ENCODE measurements at places on chromosomes 7 and 10.

DNA sequence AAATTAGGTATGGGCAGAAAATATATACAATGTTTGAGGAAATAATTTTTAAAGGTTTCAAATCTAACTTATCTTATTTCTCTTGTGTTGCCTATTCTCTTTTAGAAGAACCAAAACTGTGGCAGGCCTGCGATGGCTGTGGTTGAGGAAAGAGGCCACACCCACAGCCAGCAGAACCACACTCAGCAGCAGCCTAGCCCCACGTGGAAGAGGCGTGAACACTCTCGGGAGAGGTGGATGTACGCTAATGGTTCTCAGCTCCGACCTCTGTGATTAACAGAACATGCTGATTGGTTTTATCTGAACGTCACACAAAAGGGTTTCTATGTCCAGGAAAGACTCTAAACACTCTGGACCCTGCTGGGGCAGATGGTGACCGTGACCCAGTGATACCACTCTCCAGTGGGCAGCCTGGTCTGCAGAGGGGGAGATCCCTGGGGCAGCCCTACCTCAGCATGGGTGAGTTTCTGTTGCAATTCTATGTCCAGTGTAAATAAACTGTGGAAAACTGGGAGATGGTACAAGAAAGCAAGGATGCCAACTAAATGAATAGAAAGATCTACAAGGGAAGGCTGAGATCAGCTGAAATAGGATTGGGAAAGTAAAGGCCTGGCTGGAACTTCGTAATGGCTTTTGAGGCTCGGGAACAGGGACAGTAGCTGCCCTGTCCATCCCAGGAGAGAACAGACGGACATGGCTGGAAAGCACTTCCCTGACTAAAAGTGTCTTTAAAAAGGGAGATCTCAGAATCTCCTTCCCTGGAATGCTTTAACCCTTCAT lies 26.6 kb downstream of the DIP2C start:
- no peak for DNase-seq

GRCh38 chr7:103630318-103630717 lies 184.3 kb upstream of the SLC26A5 start:
- DNase-seq: no peak

DNA sequence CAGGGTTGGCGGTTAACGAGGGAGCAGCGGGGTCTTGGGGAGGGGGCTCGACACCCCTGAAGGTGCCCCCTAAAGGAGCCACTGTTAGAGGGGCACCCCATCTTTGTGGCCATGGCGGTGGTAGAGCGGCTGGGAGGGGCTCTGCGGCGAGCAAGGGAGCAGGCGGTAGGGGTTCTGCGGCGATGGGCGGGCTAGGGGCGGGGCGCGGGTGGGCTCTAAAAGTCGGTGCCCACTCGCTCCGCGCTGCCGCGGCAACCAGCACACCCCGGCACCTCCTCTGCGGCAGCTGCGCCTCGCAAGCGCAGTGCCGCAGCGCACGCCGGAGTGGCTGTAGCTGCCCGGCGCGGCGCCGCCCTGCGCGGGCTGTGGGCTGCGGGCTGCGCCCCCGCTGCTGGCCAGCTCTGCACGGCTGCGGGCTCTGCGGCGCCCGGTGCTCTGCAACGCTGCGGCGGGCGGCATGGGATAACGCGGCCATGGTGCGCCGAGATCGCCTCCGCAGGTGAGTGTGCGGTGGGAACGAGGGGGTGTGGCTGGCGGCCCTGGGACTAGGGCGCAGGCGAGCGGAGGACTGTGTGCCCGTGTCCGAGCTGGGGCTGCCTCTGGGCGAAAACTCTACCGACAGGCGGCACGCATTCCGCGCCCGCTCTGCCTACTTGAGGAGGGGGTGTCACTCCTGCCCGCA lies at the start of gene MEST:
Gene MEST, plus strand, starts transcription at position 245 of the 682 bp plus-strand sequence. Its CDS starts 229 bp downstream, at position 474.
- no peak for DNase-seq

DNA sequence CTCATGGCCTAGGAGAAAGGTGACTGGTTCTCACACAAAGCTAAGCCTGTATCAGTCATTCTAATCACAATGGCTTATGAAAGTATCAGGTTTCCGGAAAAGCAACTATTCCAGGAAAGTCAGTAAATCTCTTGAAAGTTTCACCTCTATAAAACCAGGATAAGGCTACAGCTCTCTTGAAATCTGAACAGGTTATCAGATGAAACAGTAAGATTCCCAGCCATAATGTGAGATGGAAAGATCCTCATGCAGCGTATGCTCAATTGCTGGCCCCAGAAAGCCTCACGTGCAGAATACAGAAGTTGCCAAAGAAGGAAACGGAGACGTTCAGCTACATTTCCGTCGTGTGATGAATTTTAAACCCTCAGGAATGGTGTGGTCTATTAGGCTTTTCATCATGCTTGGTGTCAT lies 90.0 kb downstream of the PFKFB3 start:
- no peak for DNase-seq

GRCh38 chr7:137760111-137760510 lies 86.7 kb downstream of the DGKI start:
- no peak for DNase-seq

DNA sequence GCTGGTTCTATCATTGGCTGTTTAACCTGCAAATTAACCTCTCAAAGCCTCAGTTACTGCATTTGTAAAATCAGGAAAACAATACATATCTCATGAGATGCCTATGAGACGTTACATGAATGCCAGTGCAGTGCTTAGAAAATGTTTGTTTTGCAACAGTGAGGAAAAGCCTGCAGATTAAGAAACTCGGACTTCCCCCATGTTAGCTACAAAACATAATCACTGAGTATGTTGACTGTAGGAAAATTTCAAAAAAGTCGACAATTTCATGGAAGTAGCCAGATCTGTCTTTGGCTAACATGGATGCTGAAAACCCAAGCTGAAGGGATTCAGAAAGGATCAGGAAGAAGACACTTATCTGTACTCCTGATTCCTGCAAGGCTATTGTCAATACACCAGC lies 121.4 kb downstream of the TRIL start:
- no peak for DNase-seq

GRCh38 chr7:53504914-53505313 lies 469.5 kb downstream of the POM121L12 start:
- DNase-seq: no peak

- DNase-seq: no peak
Measured at GRCh38 chr7:111168182-111168581, 77.3 kb downstream of the LRRN3 start.
